ENCODE measurements at places on chromosomes 6 and 20.

- no peak for DNase-seq
These were observed 38.0 kb upstream of the VGLL2 start for GRCh38 chr6:117227245-117227962.

DNA sequence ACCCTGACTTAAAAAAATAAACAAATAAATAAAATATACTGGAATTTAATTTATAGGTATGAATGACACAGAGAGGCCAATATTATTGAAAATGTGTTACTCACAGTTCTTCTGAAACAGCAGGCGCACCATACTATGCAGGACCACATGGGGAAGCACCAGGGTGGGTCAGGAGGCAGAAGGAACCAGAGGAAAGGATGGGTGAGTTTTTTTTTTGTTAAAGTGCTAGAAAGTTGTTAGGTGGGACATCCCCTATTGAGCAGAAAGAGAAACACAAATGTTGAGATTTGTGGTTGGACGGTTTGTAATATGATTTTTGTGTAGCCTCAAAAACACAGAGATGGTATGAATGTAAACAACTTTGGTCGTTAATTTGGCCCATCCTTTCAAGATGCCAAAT is 26.0 kb downstream of the PTPRA start:
- DNase-seq: no peak

DNA sequence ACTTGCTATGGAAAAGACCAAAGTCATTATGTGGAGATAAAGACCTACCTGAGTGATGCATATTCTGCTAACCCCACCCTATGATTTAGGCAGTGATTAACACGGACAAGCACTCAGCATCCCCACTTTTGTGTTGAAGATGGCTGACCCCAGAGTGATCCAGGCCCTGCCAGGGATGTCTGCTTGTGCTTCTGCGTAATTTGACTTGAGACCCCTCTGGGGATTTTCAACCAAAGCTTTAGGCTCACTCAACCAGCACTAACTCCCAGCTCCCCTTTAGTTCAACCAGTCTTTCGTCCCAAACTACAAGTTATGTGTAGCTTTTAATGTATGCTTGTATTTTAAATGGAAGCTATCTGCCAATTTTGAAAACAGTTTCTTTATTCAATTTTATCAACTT is 538.0 kb upstream of the ID4 start:
- DNase-seq: no peak

DNA sequence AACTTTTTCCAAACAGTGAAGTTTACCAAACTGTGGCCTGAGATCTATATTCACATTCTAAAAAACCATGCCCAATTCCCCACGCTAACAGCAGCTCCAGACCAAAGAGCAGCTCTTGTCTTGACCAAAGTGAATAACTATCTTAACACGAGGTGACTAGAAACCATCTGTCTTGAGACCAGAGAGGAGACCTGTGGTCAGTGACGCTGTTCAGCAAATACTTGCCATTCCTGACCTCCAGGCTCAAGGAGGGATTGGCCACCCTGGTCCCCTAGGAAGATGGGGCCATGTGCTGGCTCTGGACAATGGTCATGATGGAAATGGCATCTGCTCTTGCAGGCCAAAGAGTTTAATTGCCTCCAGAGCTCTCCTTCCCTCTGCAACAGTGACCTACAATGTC is 104.4 kb upstream of the CD93 start:
- no peak for DNase-seq

DNA sequence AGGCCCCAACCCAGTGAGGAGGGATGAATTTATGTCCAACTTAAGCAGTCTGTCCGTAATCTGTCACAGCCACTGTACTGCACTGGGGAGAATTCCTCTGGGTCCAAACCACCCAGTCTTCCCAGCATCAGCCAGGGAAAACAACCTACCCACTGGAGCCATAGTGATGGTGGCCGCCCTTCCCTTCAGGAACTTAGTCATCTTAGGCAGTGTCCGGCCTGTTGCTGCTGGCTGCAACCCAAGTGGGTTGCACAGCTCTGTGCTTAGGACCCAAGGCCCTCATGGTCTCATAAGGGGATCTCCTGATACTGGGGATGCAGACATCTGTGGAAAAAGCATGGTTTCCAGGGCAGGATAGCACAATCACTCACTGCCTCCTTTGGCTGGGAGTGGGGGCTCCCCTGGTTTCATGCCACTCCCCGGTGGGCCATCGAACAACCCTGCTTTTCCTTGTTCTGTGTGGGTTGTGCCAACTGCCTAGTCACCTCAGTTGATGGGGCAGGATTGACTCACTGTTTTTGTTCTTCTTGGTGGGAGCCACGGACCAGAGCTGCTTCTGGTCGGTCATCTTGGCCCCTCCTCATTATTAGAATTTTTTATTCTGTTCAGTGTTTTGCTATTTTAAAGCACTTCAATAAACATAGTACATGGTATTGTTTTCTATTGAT is 591.9 kb downstream of the DOK5 start:
- no peak for DNase-seq

DNA sequence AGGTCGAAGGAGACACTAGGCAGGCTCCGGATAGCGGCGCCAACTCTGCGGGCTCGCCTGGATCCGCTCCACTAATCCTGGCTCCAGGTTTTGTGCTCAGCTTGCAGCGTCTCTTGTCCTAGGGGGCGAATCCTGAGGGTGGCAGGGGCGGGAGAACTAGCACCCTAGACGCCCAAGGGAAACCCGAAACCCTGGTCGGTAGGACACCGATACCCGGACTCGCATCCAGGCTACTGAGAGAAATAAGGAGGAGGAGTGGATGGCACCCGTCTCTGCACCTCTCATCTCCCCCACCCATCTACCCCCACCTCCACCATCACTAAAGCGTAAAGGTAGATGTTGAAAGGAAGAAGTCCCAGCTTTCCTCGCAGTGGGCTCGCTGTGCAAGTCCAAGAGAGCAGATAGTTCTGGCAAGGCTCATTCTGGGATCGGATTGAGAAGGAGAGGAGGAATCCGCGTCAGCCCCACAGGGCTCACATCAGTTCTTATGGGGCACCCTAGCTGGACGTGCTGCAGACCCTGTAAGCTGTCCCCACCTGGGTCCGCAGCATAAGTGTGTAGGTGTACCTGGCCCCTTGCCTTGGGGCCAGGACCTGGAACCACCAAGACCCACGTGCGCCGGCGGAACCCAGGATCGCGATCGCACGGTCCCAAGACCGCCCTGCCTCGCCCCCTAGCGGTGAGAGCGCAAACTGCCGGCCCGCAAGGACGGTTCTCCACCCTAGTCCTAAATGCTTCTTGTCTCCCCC is 6.9 kb downstream of the SLC32A1 start:
- DNase-seq: peak; percentile 68

- peak; percentile 4 for DNase-seq
These were observed 396.0 kb downstream of the TBC1D32 start for GRCh38 chr6:120938164-120938875.

GRCh38 chr20:58875541-58876134 is 23.1 kb downstream of the GNAS start:
- no peak for DNase-seq

DNA sequence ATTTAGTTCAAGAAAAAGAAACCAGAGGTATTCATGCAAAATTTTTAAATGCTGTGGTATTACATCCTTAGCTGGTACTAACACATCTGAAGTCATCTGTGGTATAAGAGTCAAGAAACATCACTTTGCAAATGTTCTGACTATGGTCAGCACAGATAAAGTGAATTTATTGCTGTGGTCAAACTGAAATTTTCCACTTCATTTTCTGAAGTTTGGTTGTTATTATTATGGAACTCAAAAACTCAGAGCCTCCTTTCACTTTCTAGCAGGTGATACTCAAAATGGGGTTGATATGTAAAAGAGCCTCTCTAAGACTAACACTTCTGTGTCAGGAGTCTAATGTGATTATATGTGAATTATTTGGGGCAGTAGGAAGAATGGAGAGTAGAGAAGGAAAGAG is 257.8 kb downstream of the RNGTT start:
- no peak for DNase-seq

DNA sequence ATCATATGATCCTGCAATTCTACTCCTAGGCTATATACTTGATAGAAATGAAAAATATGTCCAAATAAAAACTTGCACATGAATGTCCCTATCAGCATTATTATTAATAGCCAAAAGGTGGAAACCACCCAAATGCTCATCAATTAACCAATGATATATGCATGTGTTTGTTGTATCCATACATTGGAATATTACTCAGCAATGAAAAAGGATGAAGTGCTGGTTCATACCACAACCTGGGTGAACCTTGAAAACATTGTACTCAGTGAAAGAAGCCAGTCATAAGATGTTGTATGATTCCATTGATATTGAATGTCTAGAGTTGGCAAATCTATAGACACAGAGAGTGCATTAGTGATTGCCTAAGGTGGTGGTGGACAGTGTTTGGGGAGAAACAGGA is 267.6 kb downstream of the PRKN start:
- no peak for DNase-seq

DNA sequence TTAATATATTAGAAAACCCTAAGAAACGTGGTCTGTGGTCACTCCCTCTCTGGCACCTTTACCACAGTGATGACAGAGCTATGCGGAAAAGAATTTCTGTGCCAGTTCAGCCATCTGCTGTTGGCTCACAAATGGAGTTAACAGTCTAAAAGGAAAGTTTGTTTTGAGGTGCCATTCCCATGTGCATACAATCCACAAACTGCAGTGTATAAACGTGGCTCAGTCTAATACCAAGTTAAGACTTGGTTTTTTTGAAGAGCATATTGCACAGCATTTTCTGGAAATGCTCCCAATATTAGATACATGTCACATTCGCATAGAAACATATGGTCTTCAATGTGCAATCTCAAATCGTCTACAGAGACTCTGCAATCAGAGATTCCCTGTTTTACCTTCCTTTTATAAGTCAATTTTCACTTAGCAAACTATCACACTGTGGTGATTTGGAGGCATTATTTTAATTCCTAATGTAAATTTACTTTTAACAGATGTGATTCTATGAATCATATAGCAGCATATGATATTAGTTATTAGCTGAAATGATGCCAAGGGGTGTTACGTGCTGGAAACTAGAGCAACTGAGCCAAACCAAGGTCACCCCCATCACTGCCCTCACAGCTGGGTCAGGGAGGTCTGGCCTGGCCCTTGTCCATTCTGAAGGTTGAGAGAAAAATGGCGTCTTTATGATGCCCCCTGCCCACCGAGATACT is 383.5 kb downstream of the PRKN start:
- no peak for DNase-seq

DNA sequence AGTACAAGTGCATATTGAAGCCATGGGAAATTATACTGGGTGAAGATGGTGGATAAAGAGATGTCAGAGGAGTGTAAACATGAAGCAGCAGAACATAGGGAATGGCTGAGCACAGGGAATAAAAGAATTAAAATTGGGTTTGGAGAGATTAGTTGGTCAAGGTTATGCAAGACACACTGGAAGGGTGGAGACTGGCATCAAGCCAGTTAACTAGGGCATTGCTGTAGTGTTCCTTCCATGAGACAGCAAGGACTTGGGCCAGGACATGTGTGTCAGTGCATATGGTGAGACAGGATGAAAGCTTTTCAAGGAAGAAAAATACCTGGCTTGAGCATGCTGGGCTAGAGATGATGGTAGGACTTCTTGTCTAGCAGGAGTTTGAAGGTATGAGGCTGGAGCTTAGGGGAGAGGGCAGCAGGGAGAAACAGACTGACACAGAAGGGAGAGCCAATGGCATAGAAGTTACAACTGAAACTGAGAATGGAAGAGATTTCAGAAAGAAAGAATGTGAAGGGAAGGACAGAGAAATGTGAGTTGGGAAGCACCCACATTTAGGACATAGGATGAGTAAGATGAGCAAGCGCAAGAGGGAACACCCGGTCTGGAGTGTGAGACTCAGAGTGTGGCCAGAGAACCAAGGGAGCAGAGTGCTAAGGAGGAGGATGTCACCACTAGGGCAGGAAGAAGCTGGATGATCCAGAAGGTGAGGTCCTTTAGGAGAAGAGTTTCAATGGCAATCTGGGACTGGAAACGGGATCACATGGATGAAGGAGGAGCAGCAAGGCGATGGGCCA is 14.5 kb upstream of the TMEM170B start:
- DNase-seq: peak; percentile 40

DNA sequence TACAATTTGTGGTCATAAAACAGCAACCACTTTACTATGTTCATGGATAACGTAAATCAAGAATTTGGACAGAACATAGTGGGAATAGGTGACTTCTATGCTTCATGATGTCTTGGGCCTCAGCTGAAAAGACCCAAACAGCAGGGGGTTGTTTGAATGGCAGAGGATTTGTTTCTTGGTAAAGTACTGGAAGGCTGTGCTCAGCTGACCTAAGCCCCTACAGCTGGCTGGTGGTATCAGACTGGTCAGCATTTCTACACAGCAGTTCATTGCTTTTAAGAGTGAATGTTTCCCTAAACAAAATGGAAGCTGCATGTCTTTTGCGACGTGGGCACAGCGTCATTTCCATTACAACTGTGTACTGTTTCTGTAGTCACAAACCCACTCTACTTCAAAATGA is 148.5 kb upstream of the DEFB112 start:
- no peak for DNase-seq

- DNase-seq: no peak
These were observed 328.4 kb downstream of the PRL start for GRCh38 chr6:21968411-21968810.

GRCh38 chr20:51362254-51362653 is 180.3 kb downstream of the NFATC2 start:
- DNase-seq: no peak

DNA sequence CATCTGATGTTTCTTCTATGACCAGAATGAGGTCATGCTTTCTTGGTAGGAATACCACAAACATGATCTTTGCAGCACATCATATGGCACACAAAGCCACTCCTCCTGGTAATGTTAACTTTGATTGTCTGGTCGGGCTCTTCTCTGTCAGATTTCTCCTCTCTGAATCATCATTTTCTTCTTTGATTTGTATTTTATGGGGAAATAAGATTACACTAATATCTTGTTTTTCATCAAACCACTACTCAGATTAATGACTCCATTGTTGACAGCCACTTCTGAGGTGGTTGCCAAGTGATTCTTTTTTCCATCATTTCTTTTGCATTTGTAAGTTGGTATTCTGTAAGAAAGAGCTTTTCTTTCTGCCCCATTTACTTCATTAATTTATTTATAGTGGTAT is 29.5 kb downstream of the TRMT11 start:
- DNase-seq: no peak

GRCh38 chr6:65450451-65450850 is 256.6 kb downstream of the EYS start:
- DNase-seq: no peak

GRCh38 chr6:81049425-81050042 is 702.9 kb downstream of the TENT5A start:
- DNase-seq: no peak

DNA sequence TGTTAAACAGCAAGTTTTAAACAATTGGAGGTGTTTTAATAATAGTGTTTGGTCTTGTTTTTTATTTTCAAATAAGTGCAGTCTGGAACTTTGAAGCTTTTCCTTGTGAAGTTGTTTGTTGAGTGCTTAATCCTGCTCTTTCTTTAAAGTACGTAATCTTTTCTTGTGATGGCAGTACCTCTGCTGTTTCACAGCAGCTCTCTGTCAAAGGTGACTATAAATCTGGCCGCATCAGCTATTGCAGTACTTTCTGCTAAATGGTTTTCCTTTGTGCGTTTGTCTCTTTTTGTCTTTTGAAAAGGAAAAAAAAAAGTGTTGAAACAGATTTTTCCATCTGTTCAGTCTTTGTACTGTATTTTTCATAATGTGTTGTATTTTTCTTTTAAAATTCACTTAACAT is 12.7 kb downstream of the STXBP5 start:
- DNase-seq: no peak

- DNase-seq: no peak
These were observed 82.7 kb upstream of the FOXC1 start for GRCh38 chr6:1527073-1527457.
